ELR (cell line): ENCODE measurements at places on chromosomes 1 and 21.

DNA sequence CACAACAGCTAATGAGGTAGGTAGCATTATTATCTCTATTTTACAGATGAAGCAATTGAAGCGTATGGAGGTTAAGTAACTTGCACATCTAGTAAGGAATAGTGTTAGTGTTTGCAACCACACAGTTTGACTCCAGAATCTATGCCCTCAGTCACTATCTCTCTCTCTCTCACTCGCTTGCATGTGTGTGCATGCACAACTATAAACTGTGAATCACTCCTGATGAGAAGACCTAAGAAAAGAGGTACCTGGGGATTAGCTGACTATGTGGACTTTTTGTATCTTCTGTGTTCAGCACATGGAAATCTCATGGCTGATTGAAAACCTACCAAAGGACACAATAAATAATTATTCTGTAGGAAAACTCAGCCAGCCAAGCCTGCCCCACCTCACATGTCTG is 295.5 kb downstream of the BRINP2 start:
- no peak for DNase-seq

DNA sequence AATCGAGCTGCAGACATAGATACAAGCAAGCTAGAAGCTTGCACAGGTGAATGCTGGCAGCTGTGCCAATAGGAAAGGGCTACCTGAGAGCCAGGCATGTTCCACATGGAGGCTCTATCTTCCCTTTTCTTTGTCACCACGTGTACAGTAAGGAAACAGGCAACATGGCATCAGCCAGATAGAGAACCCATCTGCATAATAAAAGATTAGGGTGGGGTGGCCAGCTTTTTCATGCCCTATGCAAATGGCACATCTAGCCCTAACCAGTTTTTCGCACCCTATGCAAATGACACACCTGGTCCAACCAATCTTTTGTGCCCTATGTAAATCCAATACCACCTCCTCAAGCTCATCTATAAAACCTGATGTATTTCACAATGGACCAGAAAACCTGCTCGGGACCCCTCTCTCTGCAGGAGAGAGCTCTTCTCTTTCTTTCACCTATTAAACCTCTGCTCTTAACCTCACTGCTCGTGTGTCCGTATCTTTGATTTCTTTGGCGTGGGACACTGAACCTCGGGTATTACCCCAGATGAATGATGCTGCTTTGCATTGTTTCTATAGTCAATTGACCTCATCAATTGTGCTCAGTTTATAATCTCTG is 93.9 kb downstream of the SLC30A10 start:
- no peak for DNase-seq

DNA sequence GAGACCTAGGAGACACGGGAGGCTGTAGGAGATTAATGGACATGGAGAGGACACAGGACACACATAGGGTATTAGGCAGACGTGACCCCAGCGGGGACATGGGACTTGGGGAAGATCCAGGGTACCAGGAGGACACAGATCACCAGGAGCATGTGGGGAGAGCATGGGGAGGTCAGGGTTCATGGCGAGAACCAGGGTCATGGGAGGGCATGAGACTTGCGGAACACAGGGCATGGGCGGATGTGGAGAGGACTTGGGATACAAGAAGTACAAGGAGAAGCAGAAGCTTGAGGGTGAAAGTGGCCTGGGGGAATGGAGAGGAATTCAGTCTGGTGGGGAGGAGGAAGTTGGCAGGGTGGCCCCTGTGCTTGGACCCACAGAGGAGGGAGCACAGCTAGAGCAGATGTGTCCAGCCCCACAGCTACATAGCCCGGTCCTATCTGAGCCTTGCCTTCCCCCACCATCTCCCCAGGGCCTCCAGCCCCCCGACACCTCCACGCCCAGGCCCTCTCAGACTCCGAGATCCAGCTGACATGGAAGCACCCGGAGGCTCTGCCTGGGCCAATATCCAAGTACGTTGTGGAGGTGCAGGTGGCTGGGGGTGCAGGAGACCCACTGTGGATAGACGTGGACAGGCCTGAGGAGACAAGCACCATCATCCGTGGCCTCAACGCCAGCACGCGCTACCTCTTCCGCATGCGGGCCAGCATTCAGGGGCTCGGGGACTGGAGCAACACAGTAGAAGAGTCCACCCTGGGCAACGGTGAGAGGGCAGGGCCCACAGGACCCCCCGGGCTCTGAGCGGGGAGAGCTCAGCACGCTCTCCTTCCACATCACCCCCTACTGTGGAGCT is 12.1 kb downstream of the TIE1 start:
- DNase-seq = no peak

GRCh38 chr1:188615321-188615720 is 1786.6 kb downstream of the PLA2G4A start:
- peak; percentile 41 for DNase-seq

DNA sequence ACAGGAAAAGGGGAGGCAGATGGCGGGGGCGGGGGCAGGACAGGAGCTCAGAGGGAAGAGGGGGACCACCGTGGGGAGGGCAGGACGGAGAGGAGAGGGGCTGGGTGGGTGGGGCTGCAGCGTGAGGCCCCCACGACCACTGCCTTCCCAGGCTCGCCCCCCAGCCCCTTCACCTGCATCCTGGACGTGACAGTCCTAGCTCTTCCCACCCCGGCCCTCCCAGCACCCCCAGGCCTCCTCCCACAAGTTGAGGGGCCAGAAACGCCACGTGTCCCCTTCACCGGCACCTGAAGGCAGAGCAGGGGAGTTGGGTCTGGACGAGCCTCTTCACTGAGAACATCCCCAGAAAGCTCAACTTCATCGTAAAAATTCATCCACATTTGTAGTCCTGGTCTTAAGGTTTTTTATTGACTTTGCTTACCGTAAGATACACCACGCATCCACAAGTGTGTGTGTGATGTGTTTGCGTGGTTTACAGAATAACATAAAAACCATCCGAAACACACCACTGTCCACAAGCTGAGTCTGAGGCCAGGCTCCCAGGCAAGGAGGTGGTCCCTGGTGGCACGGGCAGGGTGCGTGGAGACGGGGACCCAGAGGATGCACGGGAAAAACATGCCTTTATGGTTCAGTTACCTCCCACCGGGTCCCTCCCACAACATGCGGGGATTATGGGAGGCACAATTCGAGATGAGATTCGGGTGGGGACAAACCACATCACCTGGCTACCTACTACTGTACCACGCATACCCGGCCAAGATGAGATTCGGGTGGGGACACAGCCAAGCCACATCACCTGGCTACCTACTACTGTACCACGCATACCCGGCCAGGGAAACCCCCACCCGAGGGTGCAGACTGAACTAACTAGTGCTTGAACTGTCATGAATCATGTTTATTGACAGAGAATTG is 13.9 kb upstream of the COL18A1 start:
- no peak for DNase-seq

GRCh38 chr1:74673351-74674111 is at the start of gene ERICH3:
Gene ERICH3 (minus strand): TSS chr1:74673792. CDS start chr1:74673519, 273 bp downstream.
- no peak for DNase-seq

DNA sequence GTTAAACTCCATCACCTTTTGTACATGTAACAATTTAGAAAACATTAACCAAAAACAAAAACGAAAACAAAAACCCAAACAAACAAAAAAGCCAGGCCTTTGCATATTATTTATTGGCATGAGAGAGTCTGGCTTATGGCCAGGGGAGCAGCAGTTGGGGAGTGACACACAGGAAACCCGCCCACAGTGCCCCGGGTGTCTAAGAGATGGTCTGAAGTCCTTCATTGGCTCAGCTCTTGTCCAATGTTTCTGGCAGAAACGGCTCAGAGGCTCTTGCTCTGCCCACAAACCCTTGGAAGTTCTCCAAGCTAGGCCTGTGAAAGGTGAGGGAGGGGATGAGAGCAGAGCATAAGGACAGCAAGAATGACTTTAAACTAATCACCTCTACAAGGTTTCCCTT is 131.5 kb downstream of the CNIH3 start:
- DNase-seq = peak; percentile 60

GRCh38 chr1:116408193-116408592 is 35.1 kb downstream of the ATP1A1 start:
- DNase-seq = no peak

GRCh38 chr1:14737561-14738094 is 139.1 kb downstream of the KAZN start:
- DNase-seq = no peak

DNA sequence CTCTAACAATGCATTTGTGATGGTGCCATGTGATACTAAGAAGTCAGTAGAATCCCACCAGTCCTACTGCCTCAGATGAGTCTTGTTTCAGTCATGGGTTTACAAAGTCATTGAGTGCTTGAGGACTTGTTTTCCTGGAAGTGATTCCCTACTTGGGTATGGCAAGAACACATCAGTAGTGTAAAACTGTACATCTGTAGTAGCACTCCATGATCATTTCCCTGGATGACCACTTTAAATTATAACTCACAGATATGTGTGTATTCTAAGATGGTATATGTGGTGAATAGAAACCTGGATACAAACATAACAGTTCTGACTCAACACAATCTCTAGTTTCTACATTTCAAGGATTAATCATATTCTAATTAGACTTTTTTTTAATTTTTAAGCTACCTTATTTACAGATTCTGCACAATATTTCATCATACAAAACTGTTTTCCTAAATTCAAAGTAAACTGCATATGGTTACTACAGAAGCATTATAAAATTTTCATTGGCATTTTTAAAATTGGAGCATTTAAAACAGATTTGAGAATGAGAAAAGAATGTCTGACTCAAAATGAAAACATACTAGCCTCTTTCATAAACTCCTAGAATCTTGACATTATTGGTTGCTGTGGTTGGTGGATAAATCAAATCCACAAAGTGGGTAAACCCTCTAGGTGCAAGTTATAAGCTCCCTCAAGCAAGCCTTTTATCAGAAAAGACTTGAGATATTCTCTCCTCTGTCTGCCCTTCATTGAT is 6.8 kb upstream of the PSMG1 start:
- peak; percentile 55 for DNase-seq

GRCh38 chr1:210654176-210654981 is 325.7 kb downstream of the HHAT start:
- peak; percentile 10 for DNase-seq

DNA sequence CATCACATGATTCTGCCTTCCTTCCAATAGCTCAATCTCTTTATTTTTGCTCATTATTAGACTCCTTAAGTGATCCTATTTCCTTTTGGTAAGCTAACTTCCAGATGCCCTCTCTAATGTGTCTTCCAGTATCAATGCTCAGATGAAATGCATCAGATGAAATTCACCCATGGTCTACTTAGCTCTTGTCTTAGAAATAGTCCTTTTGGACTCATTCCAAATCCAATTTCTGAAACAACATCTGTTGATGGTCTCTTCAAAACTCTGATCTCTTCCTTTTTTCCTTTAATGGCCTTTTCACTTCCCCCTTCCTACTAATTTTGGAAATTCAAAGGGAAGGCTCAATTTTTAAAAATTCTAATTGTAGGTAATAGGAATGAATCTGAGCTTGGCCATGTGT is 81.1 kb upstream of the GREM2 start:
- DNase-seq = no peak

- DNase-seq = peak; percentile 2
Measured at GRCh38 chr1:110903853-110904500, 31.0 kb downstream of the CD53 start.

- no peak for DNase-seq
Measured at GRCh38 chr1:56877973-56878372, 23.4 kb downstream of the C8A start.

GRCh38 chr21:39601187-39601928 is 11.4 kb upstream of the B3GALT5 start:
- DNase-seq = peak; percentile 34

DNA sequence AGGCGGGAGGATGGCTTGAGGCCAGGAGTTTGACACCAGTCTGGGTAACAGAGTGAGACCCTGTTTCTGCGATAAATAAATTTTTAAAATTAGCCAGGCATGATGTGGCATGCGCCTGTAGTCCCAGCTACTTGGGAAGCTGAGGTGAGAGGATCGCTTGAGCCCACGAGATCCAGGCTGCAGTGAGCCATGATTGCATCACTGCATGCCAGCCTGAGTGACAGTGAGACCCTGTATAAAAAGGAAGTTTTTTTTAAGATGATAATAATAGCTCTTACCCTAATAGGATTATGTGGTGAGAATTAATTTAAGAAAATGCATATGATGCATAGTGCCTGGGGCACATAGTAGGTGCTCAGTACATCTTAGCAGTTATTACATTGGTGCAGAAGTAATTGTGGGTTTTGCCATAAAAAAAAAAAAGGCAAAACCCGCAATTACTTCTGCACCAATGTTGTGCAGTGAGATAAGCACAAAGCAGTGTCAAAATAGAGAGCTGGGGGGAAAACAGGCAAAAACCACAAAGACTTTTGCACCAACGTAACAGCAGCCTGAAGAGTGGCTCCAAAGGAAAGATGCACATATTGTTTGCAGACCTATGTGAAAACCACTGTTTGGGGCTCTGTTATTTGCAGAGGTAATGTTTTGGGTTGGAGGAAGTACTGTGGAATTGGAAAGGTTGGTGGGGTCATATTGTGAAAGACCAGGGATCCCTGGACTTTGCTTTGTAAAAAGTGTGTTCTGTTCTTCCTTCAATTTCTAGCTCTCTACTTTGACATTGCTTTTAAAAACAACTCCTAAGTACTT is 72.4 kb downstream of the PLXNA2 start:
- no peak for DNase-seq

DNA sequence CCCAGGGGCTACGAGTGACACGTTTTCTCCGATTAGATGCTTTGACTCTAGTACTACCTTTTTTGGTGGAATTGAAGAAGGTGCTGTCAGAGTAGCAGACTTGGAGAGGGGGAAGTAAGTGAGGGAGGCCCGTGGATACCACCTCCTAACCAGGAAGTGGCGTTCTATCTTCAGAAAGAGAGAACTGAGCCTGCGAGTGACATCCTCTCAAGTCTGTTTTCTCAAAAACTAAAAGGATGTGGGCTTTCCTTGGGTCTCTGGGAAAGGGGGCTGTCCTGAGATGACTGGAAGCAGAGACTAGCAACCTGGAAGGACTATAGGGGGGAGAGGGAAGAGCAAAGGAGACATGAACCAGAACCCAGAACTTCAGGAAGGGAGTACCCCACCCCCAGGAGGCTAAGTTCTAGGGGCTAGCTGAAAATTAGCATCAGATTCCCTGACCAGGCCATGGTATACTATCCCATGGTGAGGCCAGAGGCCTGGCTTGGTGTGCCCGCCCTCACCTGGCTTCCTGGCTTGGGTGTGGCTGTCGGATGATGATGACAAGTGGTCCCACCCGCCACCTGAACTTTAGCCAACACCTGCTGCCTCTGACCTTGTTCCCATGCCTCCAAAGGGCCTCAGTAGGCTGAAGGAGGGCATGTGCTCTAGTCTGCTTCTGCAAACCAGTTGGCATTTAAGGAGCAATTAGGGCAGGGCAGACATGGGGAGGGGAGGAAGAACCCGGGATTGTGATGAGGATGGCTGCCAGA is 49.1 kb downstream of the ATP2B4 start:
- no peak for DNase-seq

- DNase-seq = no peak
Measured at GRCh38 chr1:15707239-15707925, 23.3 kb downstream of the PLEKHM2 start.

- DNase-seq = peak; percentile 19
Measured at GRCh38 chr1:216216305-216216704, 206.9 kb downstream of the USH2A start.

DNA sequence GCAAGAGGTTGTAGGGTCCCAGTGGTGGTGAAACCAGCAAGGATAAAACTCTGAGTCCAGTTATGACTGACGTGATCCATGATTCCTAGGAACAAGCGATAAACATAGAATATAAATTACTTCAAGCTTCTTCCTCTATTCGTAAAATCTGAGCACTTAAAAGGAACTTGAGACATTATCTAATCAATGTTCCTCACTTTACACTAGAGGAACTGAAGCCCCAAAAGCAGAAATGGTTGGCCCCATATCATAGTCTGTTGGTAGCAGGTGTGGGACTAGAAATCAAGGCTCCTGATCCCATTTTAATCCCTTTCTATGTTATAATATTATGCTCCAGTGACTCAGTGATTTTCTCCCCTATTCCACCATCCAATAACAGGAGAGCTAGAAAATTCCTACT is 21.9 kb upstream of the MNDA start:
- no peak for DNase-seq

GRCh38 chr1:9129266-9130041 is 552 bp upstream of the GPR157 start:
- DNase-seq = peak; percentile 78
